ENCODE measurements at places on chromosomes 2 and 18.

GRCh38 chr2:38959938-38960608 lies 70.4 kb downstream of the ARHGEF33 start:
- DNase-seq = no peak

DNA sequence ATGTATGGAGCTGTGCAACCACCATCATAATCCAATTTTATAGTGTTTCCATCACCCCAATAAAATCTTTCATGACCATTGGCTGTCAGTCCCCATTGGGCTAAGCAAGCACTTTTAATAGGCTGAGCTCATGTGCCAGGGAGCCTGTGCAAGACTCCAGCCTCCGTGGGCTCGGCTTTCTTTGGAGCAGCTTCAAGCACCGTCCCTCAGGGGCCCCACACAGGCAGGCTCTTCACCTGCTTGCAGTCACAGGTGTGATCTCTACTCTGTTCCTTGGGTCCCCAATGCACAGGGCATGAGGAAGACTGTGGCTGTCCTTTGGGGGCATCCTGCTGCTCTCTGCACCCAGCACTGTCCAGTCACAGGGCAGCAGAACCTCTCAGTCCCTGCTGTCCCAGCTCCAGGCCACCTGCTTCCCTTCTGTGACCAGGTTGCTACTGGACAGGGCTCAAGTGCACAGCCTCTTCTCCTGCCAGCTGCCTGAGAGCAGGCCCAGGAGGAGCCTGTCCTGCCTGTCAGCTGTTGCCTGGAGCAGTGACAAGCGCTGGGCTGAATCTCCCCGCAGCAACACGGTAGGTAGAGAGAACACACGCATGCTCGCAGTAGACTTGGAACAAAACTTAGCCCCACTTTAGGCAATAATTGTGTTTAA lies 40.7 kb upstream of the TMEM131 start:
- no peak for DNase-seq

DNA sequence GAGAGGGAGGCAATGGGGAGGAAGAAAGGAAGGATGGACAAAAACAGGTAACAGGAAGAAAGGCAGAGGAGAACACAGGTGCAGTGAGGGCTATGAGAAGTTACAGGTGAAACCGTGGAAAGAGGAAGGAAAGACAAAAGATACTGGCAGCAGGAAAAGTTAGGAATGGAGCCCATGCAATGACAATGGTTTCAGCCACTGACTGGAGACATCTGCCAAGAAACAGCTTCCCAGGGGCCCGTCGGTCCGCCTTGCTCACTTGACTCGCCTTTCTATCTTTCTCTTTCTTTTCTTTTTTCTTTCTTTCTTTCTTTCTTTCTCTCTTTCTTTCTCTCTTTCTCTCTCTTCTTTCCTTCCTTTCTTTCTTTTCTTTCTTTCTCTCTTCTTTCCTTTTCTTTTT lies 37.5 kb downstream of the ST8SIA5 start:
- DNase-seq = no peak

GRCh38 chr2:181973171-181973783 lies 12.4 kb upstream of the PPP1R1C start:
- DNase-seq = no peak

DNA sequence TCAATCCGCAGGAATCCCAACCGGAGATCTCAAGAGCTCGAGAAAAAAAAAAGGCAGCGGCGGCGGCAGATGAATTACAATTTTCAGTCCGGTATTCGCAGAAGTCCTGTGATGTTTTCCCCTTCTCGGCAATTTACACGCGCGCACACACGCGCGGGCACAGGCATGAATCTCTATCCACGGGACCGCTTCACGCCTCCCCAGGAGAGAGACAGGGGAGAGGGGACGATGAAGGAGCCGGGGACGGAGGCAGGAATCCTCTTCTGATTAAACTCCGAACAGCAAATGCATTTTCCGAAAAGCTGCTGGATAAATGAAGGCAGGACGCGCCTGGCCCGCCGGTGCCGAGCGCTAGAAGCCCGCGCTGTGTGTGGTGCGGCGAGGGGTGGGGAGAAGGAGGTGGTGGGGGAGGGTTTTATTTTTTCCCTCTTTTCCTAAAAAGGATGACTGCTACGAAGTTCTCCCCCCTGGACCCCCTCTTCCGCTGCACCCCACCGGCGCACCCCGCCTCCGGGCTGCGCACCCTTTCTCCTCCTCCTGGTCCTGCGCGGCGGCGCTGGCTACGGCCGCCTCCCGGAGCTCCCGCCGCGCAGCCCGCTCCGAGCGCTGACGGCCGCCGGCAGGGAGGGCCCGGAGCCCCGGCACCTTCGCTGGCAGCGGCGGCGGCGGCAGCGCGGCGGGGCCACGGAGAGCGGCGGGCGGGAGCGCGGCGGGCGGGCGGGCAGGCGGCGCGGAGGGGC lies at the start of gene BCL2:
TSS of gene BCL2 (minus strand) at position 387 of the 740 bp plus-strand sequence.
- DNase-seq = peak; percentile 59

DNA sequence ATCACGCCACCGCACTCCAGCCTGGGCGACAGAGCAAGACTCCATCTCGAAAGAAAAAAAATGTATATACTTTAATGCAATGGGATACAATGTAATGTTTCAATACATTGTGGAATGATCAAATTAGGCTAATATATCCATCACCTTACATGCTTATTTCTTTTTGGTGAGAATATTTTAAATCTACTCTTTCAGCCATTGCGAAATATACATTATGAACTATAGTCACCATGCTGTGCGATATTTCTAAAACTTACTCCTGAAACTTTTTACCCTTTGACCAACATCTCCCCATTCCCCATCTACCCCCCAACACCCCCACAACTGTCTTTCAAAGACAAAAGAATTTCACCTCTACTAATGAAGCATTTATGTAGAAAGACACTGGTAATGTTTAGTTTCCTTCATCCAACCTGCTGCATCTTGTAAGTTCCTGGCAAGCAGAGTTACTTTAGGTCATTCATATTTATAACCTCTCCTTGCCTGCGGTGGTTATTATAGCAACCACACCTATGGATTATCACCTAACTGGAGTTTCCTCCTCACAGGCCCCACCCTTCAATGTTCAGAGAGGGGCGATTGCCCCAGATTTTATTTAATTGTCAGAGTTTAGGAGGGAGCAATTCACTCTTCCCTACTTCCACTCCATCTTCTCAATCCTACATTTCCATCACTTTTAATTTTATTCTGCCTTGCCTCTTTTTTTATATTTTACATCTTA lies 1.2 kb upstream of the ME2 start:
- no peak for DNase-seq

GRCh38 chr2:76556018-76556417 lies 845.3 kb upstream of the GCFC2 start:
- no peak for DNase-seq

- peak; percentile 16 for DNase-seq
Measured at GRCh38 chr18:6929370-6930102, 188.1 kb downstream of the LAMA1 start.

GRCh38 chr18:8980918-8981317 lies 121.6 kb upstream of the NDUFV2 start:
- no peak for DNase-seq

- DNase-seq = peak; percentile 48
Measured at GRCh38 chr2:125516496-125517109, 1139.4 kb upstream of the GYPC start.

GRCh38 chr2:239095460-239096081 lies 247.7 kb downstream of the TWIST2 start:
- DNase-seq = no peak

GRCh38 chr2:44562737-44563136 lies 201.0 kb downstream of the CAMKMT start:
- DNase-seq = no peak

DNA sequence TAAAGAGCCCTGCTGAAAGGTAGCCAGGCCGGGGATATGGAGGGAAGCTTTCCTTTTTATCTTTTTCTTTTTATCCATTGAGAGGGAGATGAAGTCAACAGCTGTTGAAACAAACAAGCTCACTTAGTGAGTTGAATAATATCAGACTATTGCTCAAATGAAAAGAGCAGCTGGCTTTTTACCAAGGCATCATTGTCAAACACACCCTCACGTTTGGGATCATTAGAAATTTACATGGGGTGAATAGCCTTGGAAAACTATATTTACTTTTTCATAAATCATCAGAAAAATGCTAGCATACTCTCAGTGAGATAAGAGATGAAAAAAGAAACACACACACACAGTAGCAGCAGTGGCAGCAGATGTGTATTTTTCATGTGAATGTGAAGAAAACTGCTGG lies 71.5 kb upstream of the HNMT start:
- no peak for DNase-seq

GRCh38 chr2:191835539-191836350 lies 11.1 kb downstream of the CAVIN2 start:
- DNase-seq = no peak

GRCh38 chr2:39481611-39482010 lies 44.5 kb upstream of the MAP4K3 start:
- DNase-seq = no peak
